Fibroblast of the conjunctiva (primary cell): ENCODE measurements at places on chromosomes 12 and 14.

DNA sequence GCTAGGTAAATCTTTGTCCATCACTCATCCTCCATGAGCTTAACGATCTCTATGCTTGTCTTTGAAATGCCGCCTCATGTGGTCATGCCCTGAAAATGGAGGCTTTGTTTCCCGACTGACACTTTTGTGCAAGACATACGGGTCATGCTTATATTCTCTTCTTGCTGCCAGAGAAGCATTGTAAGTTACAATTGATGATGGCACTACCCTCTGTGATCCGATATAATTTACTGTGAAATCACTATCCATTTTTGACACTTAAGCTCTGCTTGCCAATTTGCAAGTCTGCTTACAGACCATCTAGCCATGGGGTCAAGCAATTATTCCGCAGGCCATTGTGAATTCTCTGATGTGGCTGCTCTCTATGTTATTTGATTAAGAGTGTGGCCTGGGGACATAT lies 650.0 kb downstream of the FLRT2 start:
- no peak for DNase-seq

DNA sequence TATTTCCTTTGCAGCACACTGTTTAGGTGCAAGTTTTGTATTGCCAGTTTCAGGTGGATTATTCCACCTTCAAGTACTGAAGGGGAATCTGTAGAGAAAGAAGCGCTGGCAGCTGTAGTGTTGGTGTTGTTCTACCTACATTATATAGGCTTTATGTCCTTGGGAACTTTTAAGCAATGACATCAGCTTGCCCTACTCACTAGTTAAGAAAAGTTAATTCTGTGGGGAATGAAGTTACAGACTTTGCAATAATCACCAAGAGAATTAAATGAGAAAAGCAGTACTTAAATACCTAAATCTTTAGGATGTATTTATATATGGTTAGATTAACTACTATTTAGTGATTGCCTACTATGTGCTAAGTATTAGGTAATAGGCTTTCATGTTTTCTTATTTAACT lies at the start of gene OR4E1:
Gene OR4E1 (minus strand): TSS at position 101 of the 400 bp plus-strand sequence. CDS start 2,883 bp downstream, outside the sequence.
- DNase-seq: no peak

DNA sequence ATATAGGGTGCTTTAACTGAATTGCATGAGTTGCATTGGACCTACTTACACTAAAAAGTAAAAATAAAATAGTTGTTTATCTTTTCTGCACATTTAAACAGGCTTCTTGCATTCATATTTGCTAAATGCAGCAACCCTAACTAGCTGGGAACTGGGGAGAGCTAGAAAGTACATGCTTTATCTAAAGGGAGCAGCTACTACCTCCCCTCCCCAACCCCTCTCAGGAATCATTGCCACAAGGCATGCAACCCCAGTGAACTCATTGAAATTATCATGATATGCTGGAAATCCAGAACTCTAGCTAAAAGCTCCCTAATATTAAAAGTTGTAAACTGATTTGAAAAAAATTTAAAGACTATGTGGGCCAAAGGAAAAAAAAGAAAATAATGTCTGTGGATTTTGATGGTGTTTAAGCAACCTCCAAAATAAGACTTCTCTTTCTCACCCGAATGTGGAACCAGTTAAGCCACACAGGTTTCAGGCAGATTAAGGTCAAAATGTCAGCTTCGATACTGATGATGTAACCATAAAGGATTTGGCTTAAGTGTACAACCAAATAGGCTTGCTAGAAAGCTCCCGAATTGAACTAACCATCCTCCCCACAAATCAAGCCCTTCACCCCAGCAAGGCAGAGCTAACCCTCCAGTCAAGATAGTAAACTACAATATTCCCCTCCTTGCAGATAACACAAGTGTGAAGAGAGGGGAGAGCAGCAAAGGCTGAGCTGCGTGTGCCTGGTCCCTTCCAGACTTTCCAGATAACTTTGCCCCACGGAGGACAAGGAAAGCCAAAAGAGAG lies 13.8 kb upstream of the POC1B start:
- no peak for DNase-seq

- DNase-seq: no peak
Observed at GRCh38 chr14:70033116-70033515, 153.9 kb downstream of the SMOC1 start.

- DNase-seq: no peak
Observed at GRCh38 chr12:58720421-58720820, 199.9 kb downstream of the LRIG3 start.

GRCh38 chr12:80684077-80684495 lies 23.3 kb upstream of the MYF6 start:
- no peak for DNase-seq

- no peak for DNase-seq
Observed at GRCh38 chr12:1828856-1829255, 8.5 kb downstream of the LRTM2 start.

DNA sequence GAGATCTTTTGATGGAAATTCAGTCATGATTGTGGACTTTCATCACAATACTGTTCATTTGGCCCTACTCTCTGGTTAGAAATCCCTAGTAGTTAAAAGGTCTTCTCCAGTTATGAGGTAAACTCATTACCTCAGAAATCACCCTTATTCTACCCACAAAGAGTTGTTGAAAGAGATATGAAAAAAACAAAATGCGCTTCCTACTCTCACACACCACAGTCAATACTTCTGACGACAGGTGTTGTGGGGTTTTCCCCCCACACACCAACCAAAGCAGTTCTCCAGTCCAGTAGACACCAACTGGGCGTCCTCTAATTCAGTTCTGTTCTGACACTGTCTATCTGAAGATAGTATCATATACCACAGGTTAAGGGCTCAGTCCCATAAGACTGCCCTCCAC lies 54.9 kb downstream of the TRMT5 start:
- no peak for DNase-seq

- DNase-seq: no peak
Observed at GRCh38 chr14:49986343-49987014, 93.6 kb downstream of the ARF6 start.

DNA sequence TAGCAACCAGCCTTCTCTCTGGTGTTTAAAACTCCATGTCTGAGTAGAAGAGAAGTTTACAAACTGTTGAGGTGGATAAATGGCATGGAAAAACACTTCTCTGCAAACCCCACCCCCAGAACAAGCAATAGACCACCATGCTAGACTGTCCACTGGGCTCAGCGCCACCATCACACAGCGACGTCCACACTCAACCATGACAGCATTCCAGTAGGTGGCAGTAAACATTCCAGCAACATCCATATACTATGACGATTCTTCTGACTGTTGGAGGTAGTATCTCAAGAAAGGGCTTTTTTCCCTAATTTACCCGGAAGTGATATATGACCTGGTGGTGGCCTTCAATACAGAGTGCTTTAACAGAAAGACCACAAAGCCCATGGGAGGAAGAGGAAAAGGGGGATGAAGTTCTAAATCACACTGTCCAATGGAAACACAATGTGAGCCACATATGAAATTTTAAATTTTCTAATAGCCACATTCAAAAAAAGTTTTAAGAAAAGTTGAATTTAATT lies 152.2 kb downstream of the SLC15A4 start:
- no peak for DNase-seq

DNA sequence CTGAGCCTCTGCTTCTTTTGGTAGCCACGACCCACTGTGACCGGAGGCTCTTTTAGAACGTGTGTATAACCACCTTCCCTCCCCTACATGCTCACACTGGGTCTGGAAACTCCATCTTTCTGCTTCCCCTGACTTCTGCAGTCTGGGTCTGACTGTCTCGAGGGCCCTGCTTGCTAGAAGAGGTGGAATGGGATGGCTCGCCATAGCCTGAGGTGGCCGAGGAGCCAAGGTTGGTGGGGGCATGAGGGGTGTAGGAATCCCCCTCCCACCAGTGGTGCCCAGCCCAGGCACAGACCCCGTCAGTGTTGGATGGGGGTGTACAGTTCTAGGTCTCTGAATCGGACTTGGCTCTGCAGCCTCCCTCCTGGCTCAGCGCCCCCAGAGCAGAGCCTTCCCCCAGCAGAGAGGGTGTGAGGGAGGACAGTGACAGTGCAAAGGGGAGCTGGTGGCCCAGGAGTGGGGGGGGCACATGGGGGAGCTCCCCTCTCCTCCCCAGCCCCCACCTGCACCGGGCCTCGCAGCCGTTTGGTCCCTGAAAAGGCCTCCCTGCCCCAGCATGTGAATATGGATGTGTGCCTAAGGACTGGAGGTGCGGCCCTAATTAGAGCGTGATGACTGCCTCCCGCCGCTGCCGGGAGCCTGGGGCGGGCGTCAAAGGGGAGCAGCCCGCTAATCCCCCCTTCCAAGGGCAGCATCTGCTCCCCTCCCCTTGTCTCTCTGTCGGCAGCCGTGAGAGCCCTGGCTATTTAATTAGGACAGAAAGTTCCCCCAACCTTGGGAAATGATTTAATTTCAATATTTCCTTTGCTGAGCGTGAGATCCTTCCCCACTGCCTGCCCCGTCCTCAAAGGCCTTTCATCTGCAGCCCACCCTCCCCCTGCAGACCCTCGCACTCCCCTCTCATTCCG lies 196.2 kb upstream of the C14orf180 start:
- DNase-seq: no peak

DNA sequence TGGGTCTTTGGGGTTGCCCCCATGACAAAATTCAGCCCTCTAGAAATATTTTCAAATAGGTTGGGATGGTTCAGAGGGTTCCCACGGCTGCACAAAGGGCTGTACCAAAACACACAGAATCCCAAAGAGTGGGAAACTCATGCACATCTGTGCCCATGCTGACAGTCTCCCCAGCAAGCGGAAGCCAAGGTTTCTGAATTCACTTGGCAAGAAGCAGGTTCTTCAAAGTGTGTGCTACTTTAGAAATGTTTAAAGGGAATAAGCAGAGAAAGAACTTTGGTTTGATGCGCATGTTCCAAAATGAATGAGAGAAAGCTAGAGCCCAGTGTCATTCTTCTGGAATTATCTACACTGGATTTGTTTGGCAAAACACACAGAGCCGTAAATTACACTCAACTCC lies 46.7 kb downstream of the FOXN3 start:
- DNase-seq: no peak

- DNase-seq: no peak
Observed at GRCh38 chr12:64695550-64695949, 63.7 kb downstream of the GNS start.

- no peak for DNase-seq
Observed at GRCh38 chr12:8692573-8692972, 5.2 kb upstream of the RIMKLB start.

- DNase-seq: no peak
Observed at GRCh38 chr12:1467710-1468109, 126.7 kb downstream of the FBXL14 start.

DNA sequence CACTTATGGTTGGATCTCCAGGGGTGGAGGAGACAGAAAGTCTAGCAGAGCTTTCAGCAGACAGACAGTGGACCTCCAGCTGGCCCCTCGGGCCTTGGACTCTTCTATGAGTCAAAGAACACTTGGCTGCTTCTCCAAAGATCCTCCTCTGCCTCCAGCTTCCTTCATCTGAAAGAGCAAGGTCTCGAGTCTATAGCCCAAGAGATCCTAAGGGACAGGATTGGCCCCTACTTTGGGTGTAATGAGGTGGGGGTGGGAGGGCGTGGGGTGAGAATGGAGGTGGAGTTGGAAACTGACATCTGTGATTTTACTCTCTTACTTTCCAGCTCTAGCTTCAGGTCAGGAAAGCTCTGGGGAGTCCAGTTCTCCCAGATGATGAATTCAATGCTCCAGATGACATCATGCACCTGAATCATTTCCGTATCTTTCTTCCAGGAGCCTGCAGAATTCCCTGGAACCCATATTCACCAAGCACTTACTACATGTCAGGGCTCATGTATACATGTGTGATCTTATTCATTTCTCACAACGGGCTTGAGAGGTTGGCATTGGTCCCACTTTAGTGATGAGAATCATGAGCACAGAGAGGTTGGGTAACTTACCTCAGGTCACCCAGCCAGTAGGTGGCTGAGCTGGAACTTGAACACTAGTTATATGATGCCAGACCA lies 10.2 kb upstream of the PGF start:
- DNase-seq: no peak

- DNase-seq: no peak
Observed at GRCh38 chr12:52811191-52812072, 2.5 kb downstream of the KRT4 start.

GRCh38 chr12:5582018-5582417 lies 150.1 kb downstream of the NTF3 start:
- no peak for DNase-seq

DNA sequence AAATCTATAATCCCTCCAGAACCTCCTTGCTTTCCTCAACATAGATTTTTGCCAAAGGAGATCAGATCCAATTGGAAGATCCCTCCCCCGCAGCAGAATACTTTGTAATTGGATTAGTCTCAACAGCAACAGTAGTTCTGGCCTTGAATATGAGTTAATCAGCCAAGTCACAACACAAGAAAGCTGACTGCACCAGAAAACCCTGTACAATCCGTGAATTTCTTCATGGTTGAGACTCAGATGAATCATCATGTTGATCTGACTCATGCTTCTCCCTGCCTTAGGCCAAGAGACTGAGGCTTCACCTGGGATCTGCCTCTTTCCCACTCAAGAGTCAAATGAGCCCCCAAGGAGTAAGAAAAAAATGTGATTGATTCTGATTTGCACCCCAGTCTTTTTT lies 3.0 kb upstream of the METTL17 start:
- DNase-seq: peak; percentile 88

GRCh38 chr12:112946236-112947000 lies 8.1 kb downstream of the OAS3 start:
- DNase-seq: no peak

GRCh38 chr12:39199351-39199750 lies 243.6 kb downstream of the KIF21A start:
- no peak for DNase-seq

- no peak for DNase-seq
Observed at GRCh38 chr12:83859021-83859420, 1053.6 kb downstream of the SLC6A15 start.

GRCh38 chr12:42716491-42716891 lies 126.9 kb upstream of the PRICKLE1 start:
- DNase-seq: no peak

GRCh38 chr12:45184147-45184963 lies 31.5 kb upstream of the ANO6 start:
- no peak for DNase-seq

GRCh38 chr12:54386403-54387113 lies 2.0 kb upstream of the ZNF385A start:
- DNase-seq: no peak

DNA sequence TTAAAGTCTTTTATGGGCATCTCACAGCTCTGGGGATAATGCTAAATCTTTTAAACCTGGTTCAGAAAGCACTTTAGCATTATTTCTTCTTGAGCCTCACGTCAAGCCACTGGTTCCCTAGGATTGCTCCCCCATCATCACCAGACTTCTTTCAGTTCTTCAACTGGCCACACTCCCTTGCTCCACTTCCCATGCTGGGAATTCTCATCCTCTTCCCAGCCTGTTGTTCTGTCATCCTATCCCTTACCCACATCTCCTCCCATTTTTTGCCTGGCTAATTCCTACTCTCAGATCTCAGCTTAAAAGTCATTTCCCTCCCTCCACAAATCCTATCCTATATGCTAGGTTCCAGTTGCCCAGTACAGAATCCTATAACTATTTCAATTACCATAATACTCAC lies 14.4 kb downstream of the FERMT2 start:
- DNase-seq: no peak
